NCI-H2029 (cell line): ENCODE measurements at places on chromosomes 5 and 9.

- no peak for DNase-seq
These were observed 3.6 kb upstream of the STING1 start for GRCh38 chr5:139486201-139486600.

GRCh38 chr5:98865690-98866089 lies 63.1 kb downstream of the CHD1 start:
- DNase-seq: no peak

DNA sequence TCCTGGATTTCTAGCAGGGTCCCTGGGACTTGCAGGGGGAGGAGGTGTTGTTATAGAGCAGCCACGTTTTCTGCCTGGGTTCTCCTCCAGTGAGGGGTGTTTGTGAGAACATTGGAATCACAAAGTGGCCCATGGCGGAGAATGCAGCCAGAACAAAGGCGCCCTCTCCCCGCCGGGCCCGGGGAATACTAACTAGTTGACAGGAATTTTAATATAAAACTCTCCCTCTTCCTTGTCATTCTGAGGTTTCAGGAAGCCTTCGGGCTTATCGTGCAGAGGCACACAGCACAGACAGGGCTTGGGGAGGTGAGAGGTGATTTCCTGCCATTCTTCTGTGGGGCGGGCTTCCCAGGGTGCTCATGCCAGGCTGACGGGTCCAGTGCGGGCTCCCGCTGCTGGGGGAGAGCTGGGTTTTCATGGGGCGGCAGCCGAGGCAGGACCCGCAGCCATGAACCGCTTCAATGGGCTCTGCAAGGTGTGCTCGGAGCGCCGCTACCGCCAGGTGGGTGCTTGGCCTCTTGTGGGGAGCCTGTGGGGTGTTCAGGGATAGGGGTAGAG lies 37.7 kb downstream of the RGS3 start:
- DNase-seq: no peak

GRCh38 chr9:81666123-81666522 lies 23.2 kb downstream of the TLE1 start:
- no peak for DNase-seq

- DNase-seq: peak; percentile 25
These were observed 148.7 kb upstream of the ERCC6L2 start for GRCh38 chr9:95726756-95727155.

- no peak for DNase-seq
These were observed 600.4 kb downstream of the EBF1 start for GRCh38 chr5:158499075-158499891.

- DNase-seq: no peak
These were observed 95.5 kb upstream of the IFNK start for GRCh38 chr9:27428551-27428950.

GRCh38 chr5:130762031-130762430 lies 403.0 kb downstream of the HINT1 start:
- no peak for DNase-seq

GRCh38 chr9:1673300-1673699 lies 341.8 kb upstream of the SMARCA2 start:
- DNase-seq: no peak

DNA sequence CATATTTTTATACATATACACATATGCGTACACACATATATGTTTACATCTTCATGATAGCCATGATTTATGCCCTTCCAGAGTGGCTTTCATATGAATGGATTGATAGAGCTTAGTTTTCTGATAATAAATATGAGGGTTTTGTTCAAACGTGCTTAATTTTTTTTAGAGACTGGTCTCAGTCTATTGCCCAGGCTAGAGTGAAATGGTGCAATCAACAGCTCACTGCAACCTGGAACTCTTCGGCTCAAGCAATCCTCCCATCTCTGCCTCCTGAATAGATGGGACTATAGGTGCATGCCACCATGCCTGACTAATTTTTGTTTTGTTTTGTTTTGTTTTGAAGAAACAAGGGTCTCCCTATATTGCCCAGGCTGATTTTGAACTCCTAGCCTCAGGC lies 48.6 kb upstream of the ZSWIM6 start:
- DNase-seq: no peak

- DNase-seq: no peak
These were observed 952.2 kb upstream of the WWC1 start for GRCh38 chr5:167339205-167339604.
